Naive B cell (primary cell): ENCODE measurements at places on chromosomes 11 and 22. TPM values are rescaled to one million over a fixed set of nuclear protein-coding genes. Genes with fewer than 3 reads are reported as not detected.

- DNase-seq, result no peak
Observed at GRCh38 chr22:31398231-31398630, 1.2 kb upstream of the DRG1 start.

GRCh38 chr22:45009606-45010531 is at the start of gene PHF21B:
Gene PHF21B (minus strand): TSS chr22:45010005. CDS start chr22:45009549, 456 bp downstream.
- DNase-seq, result no peak

DNA sequence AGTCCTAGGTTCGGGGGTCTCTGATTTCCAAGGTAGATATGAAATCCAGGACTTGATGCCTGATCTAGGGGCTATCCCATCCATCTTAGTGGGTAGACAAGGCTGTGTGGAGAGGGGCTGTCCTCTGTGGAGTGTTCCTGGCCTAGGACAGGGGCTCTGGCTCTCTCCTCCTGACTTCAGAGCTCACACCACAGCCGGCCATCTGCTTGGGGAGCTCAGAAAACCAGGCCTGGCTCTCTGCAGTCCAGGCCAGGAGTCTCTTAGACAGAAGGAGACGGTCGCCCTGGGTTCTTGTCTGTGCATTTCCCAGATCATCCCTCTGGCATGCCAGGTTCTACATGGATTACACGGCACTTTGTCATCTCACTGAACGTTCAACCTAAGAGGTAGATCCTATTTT is 17.9 kb downstream of the TUB start:
- no peak for DNase-seq

DNA sequence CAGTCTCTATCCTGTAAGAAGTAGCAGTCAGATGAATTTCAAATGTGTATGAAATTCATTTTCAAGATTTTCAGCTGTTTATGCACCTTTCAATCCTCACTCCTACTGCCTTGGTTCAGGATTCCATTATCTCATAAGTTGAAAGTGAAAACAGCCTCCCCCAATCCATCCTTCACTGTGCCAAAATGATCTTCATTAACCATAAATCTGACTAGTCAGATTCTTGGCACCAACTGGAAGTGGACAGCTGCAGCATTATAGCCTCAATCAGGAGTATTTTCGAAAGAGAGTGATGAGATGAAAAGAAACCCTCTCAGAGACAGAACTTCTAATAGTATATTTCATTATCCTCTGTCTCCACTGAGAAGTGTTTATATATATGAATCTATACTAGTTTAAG is 365.3 kb upstream of the PDGFD start:
- DNase-seq, result no peak

DNA sequence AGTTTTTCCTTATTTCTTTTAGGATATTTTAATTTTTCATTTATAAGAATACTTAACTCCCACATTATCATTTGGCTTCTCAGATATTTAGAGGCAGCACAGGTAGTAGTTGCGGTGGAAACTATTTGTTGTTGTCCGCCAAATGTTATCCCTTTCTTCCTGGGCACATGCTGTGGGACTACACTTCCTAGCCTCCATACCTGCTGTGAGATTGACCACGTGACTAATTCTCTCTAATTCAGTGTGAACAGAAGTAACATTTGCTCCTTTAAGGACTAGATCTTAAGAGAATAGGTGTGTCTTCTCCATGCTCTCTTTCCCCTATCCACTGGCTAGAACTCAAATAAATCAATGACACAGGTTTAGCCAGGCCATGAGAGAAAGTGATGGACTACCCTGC is 136.5 kb downstream of the ATG16L2 start:
- no peak for DNase-seq

The OR52I1 gene
- not detected for polyA plus RNA-seq
